Globus pallidus (tissue), 1 donor: ENCODE measurements at places on chromosomes 1 and 21.

DNA sequence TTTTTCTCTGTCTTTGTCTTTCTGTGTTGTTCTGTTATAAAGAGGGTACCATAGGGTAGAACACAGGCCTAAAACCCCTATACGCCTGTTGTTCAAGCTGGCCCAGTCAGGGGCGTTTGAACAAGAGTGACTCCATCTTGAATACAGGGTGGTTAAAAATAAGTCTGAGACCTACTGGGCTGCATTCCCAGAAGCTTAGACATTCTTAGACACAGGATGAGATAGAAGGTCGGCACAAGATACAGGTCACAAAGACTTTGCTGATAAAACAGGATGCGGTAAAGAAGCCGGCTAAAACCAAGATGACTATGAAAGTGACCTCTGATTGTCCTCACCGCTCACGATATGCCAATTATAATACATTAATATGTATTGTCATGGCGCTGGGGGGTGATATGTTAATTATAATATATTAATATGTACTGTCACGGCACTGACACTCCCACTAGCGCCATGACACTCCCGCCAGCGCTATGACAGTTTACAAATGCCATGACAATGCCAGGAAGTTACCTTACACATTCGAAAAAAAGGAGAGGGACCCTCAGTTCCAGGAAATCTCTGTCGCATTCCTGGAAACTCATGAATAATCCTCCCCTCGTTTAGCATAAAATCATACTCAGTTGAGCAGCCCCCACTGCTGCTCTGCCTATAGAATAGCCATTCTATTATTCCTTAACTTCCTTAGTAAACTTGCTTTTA lies 58.5 kb upstream of the KLHDC7A start:
- no peak for DNase-seq

GRCh38 chr1:11175461-11175860 lies 13.7 kb upstream of the ANGPTL7 start:
- DNase-seq, result no peak

DNA sequence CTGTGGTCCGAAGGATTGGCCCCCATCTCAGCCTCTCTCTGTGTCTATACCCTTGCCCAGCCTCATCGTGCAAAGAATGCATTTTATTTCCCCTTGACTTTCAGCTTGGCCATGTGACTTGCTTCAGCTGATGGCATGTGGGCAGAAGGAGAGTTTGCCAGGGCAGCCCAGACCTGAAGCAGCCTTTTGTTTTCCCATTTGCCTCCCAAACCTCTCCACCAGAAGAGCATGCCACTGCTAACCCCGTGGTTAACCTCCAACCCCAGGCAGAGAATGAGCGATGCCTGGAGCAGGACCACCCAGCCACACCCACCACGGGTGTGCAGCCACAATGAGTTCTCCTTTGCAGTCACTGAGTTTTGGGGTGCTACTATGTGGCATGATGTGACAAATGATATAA lies 136.4 kb downstream of the SETD4 start:
- DNase-seq, result no peak

GRCh38 chr1:224251741-224252146 lies 68.7 kb downstream of the DEGS1 start:
- DNase-seq, result no peak

DNA sequence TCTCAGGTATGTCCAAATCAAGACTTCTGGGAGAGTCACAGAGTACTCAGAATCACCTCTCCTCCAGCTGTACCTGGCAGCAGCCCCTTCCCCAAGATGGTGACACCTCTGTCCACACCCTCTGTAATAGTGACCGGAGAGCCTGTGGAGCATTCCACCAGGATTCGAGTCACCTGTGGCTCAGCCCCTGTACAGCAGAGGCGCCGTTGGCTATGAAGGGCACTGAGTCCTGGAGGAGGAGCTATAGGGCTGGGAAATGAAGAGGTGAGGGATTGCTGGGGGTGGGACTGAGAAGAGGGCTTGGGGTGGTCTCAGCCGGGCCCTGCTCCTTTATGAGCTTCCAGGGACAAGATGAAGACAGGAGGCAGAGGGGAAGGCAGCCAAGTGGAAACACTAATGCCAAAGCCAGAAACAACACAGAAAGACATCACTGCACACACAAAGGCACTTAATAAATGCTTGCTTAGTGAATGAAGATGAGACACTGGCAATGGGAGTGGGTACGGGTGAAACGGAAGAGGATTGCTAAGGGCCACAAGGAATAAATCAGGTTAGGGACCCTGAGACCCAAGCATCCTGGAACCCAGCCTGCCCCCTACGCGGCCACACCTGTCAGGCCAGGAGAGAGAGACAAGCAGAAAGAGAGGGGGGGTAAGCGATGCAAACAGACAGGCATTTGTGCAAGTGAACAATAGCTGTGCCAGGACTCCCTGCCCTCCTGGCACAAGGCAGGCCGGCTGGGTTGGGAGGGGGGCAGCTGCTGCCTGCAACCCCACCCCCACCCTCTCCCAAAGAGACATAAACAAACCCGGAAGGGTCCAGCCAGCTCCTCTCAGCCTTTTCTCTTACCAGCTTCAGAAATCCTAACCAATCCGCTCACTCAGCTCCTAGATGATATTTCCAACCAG lies 3.9 kb downstream of the ARHGEF2 start:
- DNase-seq, result peak; percentile 97

GRCh38 chr1:168960595-168960994 lies 145.9 kb upstream of the ATP1B1 start:
- peak; percentile 94 for DNase-seq

GRCh38 chr1:151405187-151405951 lies 6.0 kb downstream of the PSMB4 start:
- DNase-seq, result no peak
